ENCODE measurements at places on chromosomes 2 and 18. TPM values are rescaled to one million over a fixed set of nuclear protein-coding genes. Genes with fewer than 3 reads are reported as not detected.
A peak's percentile ranks its signal among the peaks of the same experiment; 100 is the strongest.

- H3K4me3 ChIP-seq, result no peak overlapping the region
- no peaks in the 10 kb centered on the region for H3K27me3 ChIP-seq
- no peak overlapping the region for H3K27ac ChIP-seq
- no peak for DNase-seq
- no peaks in the 10 kb centered on the region for H3K4me1 ChIP-seq
These were observed 846.4 kb upstream of the ZEB2 start for GRCh38 chr2:145366341-145366740.

- H3K36me3 ChIP-seq, result no peaks in the 10 kb centered on the region
- H3K4me1 ChIP-seq, result no peaks in the 10 kb centered on the region
- no peak for DNase-seq
- H3K27ac ChIP-seq, result no peak overlapping the region
These were observed 28.5 kb upstream of the AQP4 start for GRCh38 chr18:26893996-26894395.

DNA sequence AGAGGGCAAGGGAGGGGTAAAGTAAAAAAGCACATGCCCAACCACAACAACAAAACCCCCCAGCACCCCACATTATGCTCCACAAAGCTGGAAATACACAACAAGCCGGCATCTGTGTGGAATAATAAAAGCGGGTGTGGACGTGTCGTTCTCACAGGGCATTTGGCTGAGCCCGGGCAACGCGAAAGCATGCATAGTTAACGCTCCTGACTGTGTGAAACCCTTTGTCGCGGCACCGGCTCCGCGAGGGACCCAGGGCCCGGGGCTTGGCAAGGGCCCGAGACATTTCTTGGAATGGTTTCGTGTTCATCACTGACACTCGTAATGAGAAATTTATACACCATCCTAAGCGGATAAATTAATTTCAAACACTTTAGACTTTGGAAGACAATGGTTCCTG is 165.6 kb downstream of the INHBB start:
- no peaks in the 10 kb centered on the region for H3K27me3 ChIP-seq
- no peak overlapping the region for H3K4me3 ChIP-seq
- no peaks in the 10 kb centered on the region for H3K36me3 ChIP-seq

DNA sequence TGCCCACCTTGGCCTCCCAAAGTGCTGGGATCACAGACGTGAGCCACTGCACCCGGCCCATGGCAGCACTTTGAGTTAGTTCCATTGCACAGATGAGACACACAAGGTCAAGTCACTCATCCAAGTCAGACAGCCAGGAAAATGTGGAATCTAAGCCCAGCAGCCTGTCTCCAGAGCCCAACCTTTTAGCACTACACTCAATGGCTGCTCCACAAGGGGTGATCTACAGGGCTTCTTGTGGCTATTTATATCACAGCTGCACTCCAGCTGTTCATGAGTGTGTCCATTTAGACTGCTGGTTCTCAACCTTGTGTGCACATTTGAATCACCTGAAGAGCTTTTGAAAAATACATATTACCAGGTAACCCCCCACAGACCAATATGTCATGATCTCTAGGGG is 72.9 kb upstream of the RPL31 start:
- no peaks in the 10 kb centered on the region for H3K36me3 ChIP-seq
- no peak for DNase-seq
- H3K27ac ChIP-seq, result no peak overlapping the region
- no peaks in the 10 kb centered on the region for H3K4me1 ChIP-seq
- H3K27me3 ChIP-seq, result no peaks in the 10 kb centered on the region
- no peak overlapping the region for H3K4me3 ChIP-seq

- H3K36me3 ChIP-seq, result peaks cover 29% of the 10 kb centered on the region
- peaks cover 29% of the 10 kb centered on the region for H3K4me1 ChIP-seq
- H3K27ac ChIP-seq, result peak overlapping the region; percentile 77
- peaks cover 6% of the 10 kb centered on the region for H3K27me3 ChIP-seq
- DNase-seq, result no peak
These were observed 5.4 kb downstream of the METTL21A start for GRCh38 chr2:207619764-207620203.

- no peak overlapping the region for H3K4me3 ChIP-seq
- DNase-seq, result no peak
- no peak overlapping the region for H3K27ac ChIP-seq
- H3K4me1 ChIP-seq, result no peaks in the 10 kb centered on the region
- no peaks in the 10 kb centered on the region for H3K36me3 ChIP-seq
- H3K27me3 ChIP-seq, result no peaks in the 10 kb centered on the region
These were observed 123.7 kb downstream of the HNMT start for GRCh38 chr2:138087751-138088593.

DNA sequence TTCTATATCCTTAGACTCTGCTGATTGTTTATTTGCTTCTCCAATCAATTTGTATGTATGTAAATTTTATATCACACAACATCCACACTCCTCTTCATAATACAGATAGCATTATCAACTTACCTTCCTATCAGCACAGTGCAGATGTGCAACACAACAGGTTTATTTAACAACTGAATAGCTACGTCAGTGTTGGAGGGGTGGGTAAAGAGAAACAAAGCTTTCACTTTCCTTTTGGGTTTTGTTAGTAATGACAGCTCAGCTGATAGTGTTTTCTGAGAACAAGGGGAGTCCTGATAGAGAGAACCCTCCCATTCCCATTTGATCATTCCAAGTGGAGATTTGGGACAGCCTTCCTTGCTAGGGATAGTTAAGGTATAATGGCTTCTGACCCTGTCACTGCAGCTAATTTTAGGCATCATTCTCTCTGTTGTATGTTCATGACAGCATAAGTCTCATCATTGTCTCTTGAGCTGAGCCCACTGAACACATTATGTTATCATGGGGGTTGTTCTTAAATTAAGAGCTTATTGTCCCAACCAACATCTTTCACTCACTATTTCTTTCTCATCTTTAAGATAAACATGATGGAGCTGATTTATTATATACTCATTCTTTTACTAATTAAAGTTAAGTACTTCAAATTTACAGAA is 227.7 kb downstream of the GPD2 start:
- H3K27ac ChIP-seq, result no peak overlapping the region
- no peak overlapping the region for H3K4me3 ChIP-seq
- no peak for DNase-seq
- no peaks in the 10 kb centered on the region for H3K4me1 ChIP-seq

GRCh38 chr2:200679127-200679526 is 93.3 kb downstream of the AOX1 start:
- no peaks in the 10 kb centered on the region for H3K27me3 ChIP-seq
- H3K27ac ChIP-seq, result no peak overlapping the region
- no peaks in the 10 kb centered on the region for H3K36me3 ChIP-seq
- DNase-seq, result no peak
- H3K4me3 ChIP-seq, result no peak overlapping the region

- H3K4me1 ChIP-seq, result peaks cover 51% of the 10 kb centered on the region
- H3K27ac ChIP-seq, result peak overlapping the region; percentile 99
- peaks cover 23% of the 10 kb centered on the region for H3K27me3 ChIP-seq
These were observed 37.0 kb downstream of the NIFK start for GRCh38 chr2:121699421-121700333.

- no peak overlapping the region for H3K4me3 ChIP-seq
- no peaks in the 10 kb centered on the region for H3K27me3 ChIP-seq
- no peaks in the 10 kb centered on the region for H3K36me3 ChIP-seq
- no peak overlapping the region for H3K27ac ChIP-seq
These were observed 70.6 kb downstream of the CAPN13 start for GRCh38 chr2:30736461-30737325.

- H3K27ac ChIP-seq, result no peak overlapping the region
- no peaks in the 10 kb centered on the region for H3K4me1 ChIP-seq
- H3K27me3 ChIP-seq, result peaks cover 7% of the 10 kb centered on the region
- no peaks in the 10 kb centered on the region for H3K36me3 ChIP-seq
- no peak overlapping the region for H3K4me3 ChIP-seq
These were observed 197.5 kb upstream of the ARL4C start for GRCh38 chr2:234694244-234695013.

- no peaks in the 10 kb centered on the region for H3K27me3 ChIP-seq
- H3K4me1 ChIP-seq, result peaks cover 7% of the 10 kb centered on the region
- no peak for DNase-seq
These were observed 59.7 kb upstream of the PDK1 start for GRCh38 chr2:172496160-172496608.

GRCh38 chr2:239664216-239664810 is 263.5 kb upstream of the HDAC4 start:
- H3K4me3 ChIP-seq, result no peak overlapping the region
- no peak overlapping the region for H3K27ac ChIP-seq
- H3K4me1 ChIP-seq, result peaks cover 5% of the 10 kb centered on the region
- no peak for DNase-seq
- H3K36me3 ChIP-seq, result no peaks in the 10 kb centered on the region

GRCh38 chr2:567865-568638 is 109.2 kb downstream of the TMEM18 start:
- peaks cover 13% of the 10 kb centered on the region for H3K27me3 ChIP-seq
- H3K36me3 ChIP-seq, result no peaks in the 10 kb centered on the region
- no peak for DNase-seq
- H3K4me1 ChIP-seq, result no peaks in the 10 kb centered on the region
- no peak overlapping the region for H3K4me3 ChIP-seq

GRCh38 chr2:191376981-191377629 is 131.9 kb downstream of the MYO1B start:
- no peaks in the 10 kb centered on the region for H3K36me3 ChIP-seq
- peaks cover 8% of the 10 kb centered on the region for H3K27me3 ChIP-seq
- no peak for DNase-seq
- no peaks in the 10 kb centered on the region for H3K4me1 ChIP-seq

GRCh38 chr2:225662101-225662500 is 262.6 kb downstream of the NYAP2 start:
- H3K27me3 ChIP-seq, result peaks cover 4% of the 10 kb centered on the region
- H3K36me3 ChIP-seq, result no peaks in the 10 kb centered on the region
- H3K27ac ChIP-seq, result no peak overlapping the region
- no peak for DNase-seq
- H3K4me3 ChIP-seq, result no peak overlapping the region
- no peaks in the 10 kb centered on the region for H3K4me1 ChIP-seq

DNA sequence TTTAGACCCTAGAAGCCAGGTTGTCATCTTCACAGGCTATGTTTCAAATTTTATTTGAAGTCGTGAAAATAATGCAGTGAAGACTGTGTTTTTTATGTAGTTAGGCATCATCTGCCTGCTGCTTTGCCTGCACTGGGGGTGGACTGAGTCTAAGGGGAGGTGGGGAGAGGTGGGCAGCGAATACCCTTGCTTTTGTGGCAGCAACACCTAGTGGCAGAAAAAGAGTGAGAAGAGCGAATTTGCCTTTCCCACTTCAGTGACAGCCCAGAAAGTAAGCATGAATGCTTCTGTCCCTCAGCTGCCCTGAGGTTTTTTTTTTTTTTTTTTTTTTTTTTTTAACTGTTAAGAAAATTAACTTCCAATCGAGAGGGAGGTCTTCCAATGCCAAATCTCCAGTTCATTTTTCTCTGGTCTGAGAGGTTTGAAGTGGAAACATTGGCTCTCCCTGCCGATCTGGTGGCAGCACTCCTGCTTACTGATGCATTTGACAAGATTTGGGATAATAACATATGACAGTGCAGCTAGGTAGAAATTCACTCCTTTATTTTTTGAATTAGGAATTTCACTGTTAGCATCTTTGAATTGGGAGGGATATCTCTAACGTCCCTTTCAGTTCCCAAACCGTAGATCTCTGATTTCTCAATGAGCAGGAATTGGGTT is 60.3 kb upstream of the LYPD6B start:
- no peak overlapping the region for H3K4me3 ChIP-seq
- H3K27ac ChIP-seq, result no peak overlapping the region
- H3K27me3 ChIP-seq, result peaks cover 3% of the 10 kb centered on the region
- H3K36me3 ChIP-seq, result no peaks in the 10 kb centered on the region
- H3K4me1 ChIP-seq, result peaks cover 11% of the 10 kb centered on the region
- DNase-seq, result no peak

DNA sequence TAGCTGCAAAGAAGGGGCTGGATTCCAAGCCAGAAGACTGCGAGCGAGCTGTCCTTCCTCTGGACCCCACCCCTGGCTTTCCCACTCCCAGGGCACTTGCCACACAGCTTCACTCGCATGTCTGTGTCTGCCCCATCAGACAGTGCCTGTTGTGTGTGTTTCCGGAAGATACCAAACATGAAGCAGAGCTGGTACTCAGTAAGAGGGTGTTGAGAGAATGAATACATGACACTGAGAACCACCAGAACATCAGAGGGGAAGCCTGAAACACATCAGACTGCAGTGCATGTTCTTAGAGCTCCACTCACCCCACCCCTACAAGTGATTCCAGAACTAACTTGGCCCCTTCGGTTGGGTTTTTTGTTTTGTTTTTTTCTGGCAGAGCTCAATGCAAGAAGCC is 181.5 kb downstream of the TTC32 start:
- H3K27me3 ChIP-seq, result peaks cover 2% of the 10 kb centered on the region
- H3K4me1 ChIP-seq, result no peaks in the 10 kb centered on the region
- no peak for DNase-seq
- no peak overlapping the region for H3K27ac ChIP-seq

- H3K4me1 ChIP-seq, result no peaks in the 10 kb centered on the region
- no peaks in the 10 kb centered on the region for H3K36me3 ChIP-seq
- H3K4me3 ChIP-seq, result no peak overlapping the region
These were observed 1349.8 kb downstream of the SUCLG1 start for GRCh38 chr2:83109284-83109683.

DNA sequence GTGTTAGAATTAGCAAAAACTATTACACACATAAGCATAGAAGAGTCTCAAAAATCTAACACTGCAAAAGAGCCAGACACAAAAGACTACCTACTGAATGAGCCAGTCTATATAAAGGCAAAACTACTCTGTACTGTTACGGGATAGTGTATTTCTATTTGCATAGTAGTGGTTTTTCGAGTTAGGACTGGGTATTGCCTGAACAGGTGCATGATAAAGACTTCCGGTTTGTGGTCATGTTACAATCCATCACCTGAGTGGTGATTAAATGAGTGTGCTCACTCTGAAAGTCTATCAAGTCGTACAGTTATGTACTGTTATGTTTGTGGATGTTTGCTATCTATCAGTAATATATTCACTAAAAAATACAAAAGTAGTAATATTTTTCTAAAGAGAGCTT is 523.3 kb upstream of the SYT4 start:
- no peak for DNase-seq
- no peaks in the 10 kb centered on the region for H3K36me3 ChIP-seq
- H3K27ac ChIP-seq, result no peak overlapping the region
- H3K4me3 ChIP-seq, result no peak overlapping the region
- no peaks in the 10 kb centered on the region for H3K27me3 ChIP-seq

DNA sequence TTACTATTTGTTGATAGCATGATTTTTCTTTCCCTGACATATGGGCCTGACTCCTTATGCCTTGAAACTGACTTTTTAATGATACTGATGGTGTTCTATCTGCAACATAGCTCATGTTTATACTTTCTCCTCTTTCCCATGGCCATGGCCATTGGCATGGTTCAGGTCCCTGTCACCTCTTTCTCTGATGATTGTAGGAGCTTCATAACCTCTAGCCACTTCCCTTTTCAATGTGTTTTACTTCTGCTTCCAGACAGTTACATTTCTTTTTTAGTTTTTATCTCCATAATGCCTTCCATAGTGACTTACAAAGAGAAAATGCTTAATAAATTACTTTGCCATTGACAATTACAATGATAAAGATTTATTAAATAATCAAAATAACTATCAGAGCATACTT is 177.9 kb upstream of the SETBP1 start:
- H3K27me3 ChIP-seq, result peaks cover 8% of the 10 kb centered on the region
- H3K36me3 ChIP-seq, result no peaks in the 10 kb centered on the region

Gene ALPG
- polyA plus RNA-seq, result not detected

Gene DYNAP
- not detected for polyA plus RNA-seq

Gene KCNE4
- polyA plus RNA-seq, result not detected

Gene GULP1
- not detected for polyA plus RNA-seq

Gene CHAC2
- 2.3 TPM for polyA plus RNA-seq

Gene TEX44
- polyA plus RNA-seq, result not detected
